Stimulated activated CD8-positive, alpha-beta memory T cell treated with anti-CD3 and anti-CD28 coated beads, Interleukin-4, amount 100 ng/mL, for 4 hours (primary cell): ENCODE measurements at places on chromosomes 5 and 9.

DNA sequence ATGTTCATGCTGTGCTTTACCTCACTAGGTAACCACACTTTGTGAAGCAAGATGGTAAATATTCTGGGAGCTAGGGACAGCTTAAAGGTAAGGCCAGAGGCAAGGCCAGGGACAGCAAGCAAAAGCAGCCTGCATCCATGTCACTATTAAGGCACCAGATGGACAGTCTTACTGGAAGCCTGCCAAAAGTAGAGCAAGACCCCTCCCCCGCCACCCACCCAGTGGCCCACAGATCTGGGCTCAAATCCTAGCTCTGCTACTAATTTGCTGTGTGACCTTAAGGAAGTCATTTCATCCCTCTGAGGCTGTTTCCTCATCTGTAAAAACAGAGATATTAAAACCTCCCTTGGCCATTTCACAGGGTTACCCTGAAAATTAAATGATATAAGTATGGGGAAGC is 13.2 kb upstream of the ERMP1 start:
- no peak for DNase-seq

DNA sequence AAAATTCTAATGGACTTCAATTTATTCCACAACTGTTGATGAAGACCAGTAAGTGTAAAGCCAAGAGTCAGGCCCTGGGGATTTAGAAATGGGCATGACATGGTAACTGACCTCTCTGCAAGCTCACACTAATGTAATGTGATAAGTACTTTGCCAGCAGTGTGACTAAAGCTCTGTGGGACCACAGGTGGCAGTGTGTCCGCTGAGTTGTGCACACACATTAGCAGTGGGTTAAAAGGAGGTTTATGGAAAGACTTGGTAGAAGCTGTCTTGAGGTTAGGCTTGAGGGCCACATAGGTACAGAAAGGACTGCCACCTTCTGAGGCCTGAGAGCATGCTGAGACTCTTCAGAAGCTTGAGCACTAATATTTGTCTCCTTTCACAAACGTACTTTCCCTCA is 67.6 kb downstream of the UBAP1 start:
- no peak for DNase-seq

GRCh38 chr5:143046314-143046713 is 276.1 kb downstream of the ARHGAP26 start:
- no peak for DNase-seq

GRCh38 chr5:68336200-68336599 is 120.6 kb downstream of the PIK3R1 start:
- DNase-seq: no peak

DNA sequence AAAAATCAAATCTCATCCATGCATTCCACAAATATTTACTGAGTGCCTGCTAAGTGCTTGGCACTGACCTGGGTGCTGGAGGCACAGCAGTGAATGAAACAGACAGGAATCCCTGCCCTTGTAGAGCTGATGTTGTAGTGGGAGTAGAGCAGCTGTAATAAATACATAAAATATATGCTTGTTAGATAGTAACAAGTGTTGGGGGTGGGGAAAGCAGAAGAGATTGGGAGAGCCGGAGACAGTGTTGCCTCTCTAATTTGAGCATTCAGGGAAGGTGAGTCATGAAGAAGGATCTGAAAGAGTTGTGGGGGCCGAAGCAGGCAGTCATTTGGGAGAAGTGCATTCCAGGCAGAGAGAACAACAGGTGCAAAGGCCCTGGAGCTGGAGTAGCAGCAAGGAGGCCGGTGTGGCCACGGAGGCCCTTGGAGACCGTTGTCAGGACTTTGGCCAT is 97.9 kb downstream of the ZNF618 start:
- no peak for DNase-seq

GRCh38 chr9:68896486-68896885 is 117.4 kb downstream of the PRKACG start:
- no peak for DNase-seq

GRCh38 chr5:66597183-66597757 is 1.1 kb downstream of the MAST4 start:
- DNase-seq: no peak

GRCh38 chr9:112531666-112532282 is 45.1 kb downstream of the KIAA1958 start:
- DNase-seq: no peak

DNA sequence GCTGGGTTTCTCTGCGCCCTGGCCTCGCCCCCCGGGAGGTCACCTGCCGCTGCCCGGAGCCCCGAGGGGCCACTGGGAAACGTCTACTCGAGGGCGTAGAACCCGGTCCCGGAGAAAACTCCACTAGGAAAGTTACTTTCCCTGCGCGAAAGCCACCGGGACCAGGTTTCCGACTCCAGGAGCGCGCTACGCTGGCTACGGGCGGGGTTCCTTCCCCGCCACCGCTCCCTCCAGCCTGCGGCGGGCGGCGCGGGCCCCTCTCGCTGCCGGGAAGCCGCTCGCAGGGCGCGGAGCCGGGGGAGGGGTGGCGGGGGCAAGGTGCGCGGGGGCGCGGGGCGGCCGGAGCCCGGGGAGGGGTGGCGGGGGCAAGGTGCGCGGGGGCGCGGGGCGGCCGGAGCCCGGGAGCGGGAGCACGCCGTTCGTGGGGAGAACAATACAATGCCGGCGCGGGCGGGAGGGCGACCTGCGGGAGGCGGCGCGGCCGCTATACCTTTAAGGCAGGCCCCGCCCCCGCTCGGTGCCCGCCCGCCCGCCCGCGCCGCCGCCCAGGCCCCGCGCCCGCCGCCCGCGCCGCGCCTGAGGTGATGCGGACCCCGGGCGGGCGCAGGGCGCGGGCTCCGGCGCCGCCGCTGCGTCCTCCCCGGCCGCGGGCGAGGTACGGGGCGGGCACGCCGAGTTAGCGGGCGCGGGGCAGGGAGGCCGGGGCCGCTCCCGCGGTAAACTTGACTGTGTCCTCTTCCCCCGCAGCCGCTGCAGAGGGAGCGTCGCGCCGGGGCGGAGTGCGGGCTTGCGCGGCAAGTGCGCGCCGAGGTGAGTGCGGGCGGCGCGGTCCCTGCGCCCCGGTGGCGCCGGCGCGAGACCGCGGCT is 278.1 kb downstream of the AOPEP start:
- DNase-seq: no peak

GRCh38 chr9:130043654-130044623 is 950 bp upstream of the FNBP1 start:
- DNase-seq: no peak

DNA sequence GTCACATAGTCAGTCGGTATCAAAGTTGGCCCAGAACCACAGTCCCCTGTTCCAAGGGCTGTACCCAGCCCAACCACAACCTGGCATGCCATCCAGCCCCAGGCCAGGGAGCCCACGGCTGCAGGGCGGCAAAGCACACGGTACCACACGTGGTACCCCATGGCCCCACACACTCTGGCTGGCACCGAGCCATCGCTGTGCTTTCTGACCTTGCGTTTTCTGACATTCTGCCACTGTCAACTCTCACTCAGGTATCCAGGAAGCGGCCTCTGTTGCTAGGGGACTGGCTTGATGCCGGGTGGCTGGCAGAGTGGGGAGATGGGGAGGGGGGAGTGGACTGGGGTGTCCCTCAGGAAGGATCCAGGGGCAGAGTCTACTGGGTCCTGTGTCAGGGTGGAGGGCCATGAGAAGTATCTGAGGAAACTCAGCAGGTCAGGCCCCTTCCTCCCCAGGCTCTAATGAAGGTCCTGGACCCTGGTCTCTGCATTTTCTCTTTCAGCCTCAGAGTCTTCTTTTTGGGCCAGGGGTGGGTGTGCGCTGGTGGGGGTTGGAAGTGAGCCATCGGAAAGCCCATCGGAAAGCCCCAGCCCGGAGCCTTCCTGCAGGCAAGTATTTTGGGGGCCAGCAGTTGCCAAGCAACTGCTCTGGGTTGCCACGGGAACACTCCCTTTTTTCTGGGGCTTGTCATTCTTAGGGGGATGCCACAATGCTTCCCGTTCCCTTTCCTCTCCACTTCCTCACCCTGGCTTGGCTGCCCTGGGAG is 21.0 kb upstream of the RALGDS start:
- DNase-seq: no peak
